IPS DF 19.7 (cell line): ENCODE measurements at places on chromosomes 11 and 22.

GRCh38 chr11:66561178-66561974 lies 7.0 kb downstream of the CTSF start:
- DNase-seq: no peak

DNA sequence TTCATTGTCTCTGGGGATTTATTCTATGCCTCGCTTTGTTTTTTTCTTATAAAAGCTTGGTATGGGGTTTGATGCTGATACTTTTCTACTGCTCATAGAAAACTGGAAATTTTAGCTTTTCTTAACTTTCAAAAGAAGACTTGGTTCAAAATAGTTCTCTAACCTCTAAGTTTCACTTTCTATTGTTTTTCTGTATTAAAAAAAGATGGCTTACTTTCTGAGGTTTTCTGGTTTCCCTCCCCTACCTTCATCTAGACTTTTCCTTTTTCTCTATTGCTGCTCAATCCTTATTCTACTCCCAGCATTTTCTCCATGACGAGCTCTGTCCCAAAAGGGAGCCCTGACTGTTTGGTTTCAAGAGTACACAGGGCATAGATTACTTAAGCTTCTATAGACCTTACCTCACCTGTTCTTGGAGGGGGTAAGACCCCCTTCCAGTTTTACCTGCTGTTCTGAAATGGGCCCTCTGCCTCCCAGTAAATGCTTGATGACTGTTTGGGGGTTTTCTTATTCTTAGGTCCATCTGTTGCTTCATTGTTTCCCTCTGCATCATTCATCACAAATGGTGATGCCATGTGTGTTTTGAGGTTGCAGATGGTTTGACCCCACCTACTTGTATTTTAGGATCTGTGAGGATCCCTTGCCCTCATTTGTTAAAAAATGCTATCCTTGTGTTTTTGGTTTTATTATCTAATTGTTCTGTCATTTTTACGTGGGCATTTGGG lies 29.5 kb downstream of the DNHD1 start:
- no peak for DNase-seq

DNA sequence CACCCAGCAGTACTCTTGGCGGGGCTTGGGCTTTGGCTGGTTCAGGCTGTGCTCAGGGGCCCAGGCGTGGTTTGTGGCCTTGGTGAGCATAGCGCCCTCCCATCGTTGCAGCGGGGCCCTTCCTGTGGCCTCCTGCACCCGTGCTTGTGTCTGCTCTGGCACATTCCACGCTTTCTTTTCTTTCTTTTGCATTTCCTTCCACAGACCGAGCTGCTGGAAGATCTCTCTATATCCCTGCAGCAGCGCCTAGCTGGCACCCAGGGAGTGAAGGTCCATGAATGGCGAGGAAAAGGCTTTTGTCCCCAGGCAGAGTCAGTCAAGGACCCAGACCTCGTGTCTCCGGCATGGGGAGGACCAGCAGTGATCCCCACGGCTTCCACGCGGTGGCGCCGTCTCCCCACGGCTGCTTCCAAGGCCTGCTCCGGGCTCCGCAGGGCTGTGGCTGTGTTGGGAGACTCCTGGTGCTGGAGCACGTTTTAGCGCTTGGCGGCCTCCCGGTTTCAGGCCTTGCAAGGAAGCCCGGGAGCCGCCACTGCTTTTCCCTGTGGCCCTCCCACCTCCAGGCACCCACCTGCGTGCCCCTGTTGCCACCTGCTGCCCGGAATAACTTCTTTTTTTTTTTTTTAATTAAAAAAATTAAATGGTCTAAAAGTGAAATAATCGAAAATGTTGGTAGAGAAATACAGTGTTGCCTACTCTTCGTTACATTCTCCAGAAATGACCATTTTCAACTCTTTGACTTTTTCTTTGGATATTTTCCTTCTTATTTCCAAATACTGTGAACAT lies 28.5 kb downstream of the GLB1L2 start:
- DNase-seq: peak; percentile 74

- DNase-seq: no peak
Measured at GRCh38 chr11:30561691-30562415, 24.3 kb downstream of the MPPED2 start.

- no peak for DNase-seq
Measured at GRCh38 chr11:68028802-68029545, 1.5 kb upstream of the NDUFS8 start.

- DNase-seq: no peak
Measured at GRCh38 chr11:36722421-36722820, 124.4 kb upstream of the RAG2 start.

DNA sequence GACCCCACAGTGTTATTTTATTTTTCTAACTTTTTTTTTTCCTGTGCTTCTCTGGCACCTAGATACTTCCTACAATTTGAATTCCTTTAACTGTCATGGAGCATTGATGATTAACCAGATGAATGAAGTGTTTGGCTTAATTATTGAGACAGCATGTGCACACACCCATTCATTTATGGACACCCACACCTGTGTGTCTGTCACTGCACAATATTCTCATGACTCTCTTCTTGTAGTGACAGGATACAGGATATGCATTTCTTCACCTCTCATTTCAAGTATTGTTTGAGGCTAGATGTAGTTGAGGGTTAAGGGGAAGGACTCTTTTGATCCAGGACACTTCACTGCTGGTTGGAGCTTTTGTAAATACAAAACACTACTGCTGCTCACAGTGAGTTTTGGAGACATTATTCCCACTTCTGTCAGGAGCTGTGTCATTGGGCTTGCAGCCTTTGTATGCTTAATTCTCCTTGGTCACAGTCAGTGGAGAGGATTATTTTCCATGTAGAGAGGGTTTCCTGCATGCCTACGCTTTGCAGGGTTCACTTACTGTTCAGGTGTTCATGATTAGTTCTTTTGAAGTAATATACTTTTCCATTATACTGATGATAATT lies 33.5 kb downstream of the SPECC1L start:
- DNase-seq: no peak

DNA sequence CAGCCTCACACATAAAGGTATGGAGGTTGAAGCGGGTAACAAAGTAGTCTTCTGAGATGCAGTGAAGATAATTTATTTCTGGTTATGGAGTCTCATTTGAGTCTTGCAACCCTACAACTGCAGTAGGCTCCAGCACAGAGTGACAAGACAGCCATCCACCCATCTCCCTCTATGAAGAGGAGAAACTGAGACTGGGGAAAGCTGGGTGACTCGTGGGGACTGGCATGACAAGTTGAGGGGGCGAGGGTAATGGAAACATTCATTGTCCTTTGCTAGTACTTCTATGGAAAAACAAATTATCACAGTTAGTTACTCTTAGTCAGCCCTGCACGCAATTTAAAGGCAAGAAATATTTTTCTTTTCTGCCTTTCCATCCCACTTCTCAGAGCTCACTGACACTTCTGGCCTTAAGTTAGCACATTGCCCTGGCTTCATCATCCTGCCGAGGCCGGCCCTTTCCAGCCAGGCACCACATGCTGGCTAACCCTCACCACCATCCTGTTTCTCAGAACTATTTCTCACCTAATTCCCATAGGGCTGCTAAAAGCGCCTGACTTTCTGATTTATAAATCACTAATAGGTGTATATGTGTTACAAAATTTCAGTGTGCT lies 361.1 kb downstream of the ETS1 start:
- DNase-seq: no peak

DNA sequence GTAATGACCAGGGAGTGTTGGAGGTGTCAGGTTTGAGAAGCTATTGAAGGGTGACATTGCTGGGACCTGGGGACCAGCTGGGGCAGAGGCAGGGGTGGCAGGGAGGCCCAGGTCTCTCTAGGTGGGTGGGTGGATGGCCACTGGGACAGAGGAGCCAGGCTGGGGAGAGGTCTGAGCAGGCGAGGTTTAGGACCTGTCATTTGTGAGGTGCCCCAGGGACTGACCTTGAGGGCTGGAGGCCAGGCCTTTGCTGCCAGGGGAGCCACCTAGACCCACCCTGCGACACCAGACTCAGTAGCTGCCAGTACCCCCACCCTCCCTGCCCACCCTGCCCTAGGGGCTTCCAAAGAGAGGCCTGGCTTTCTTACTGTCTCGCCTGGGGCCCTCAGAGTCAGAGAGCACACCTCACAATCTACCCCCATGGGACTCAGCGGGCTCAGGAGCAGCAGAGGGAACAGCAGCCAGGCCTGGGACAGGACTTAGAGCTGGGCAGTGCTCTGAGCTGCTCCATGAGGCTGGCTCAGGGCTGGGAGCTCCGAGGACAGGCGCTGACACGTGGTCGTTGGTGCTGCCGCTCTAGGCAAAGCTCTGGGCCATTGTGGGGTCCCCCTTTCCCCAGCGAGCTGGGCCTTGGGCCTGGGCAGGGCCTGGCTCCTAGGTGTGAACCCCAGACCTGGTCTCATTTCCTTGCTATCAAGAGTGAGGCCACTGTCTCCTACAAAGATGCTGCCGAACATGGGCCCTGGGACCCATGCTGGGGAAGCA lies 28.6 kb upstream of the PPARA start:
- no peak for DNase-seq

DNA sequence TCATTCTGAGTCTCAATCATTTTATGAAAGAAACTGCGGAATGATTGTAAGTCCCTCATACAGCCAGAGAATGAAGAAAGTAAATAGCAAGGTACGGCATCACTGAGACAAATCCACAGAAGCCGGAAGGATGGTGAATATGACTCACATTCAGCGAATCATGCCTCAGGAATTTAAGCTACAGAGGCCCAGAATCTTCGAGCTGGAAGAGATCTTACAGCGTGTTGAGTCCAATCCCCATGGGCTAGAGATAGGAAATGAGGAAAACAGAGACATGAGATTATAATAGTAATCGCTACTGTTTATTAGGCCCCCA lies 173.2 kb downstream of the KIF18A start:
- no peak for DNase-seq

- no peak for DNase-seq
Measured at GRCh38 chr11:88345408-88345807, 7.9 kb upstream of the CTSC start.

DNA sequence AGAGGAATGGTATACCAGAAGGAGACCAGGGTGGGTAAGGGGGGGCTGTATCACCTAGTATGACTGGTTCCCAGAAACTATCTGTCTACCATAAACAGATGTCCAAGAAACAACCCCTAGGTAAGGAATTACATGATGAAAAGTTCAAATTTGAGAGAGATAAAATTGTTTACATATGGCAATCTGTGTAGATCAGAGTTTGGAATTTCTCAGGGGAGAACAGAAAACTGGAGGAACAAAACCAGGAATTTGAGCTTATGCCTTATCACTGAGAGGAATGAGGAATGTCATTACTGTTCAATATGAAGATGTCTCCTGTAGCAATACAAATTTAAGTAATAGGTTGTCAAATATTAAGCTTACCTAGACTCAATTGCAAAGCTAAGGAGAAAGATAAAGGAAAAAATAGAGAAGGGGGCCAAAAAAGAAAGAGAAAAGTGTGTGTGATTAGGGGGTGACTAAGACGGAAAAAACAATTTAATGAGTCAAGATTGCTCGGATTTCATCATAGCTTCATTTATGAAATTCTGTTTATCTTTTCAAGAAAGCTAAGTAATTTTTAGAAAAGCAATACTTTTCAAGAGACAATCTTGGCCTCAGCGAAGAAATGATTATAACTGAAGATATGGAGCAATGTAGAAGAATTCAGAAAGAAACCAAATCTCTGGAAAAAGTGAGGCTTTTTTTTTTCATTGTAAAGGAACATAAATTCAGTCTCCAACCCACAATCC lies 117.8 kb downstream of the APOL5 start:
- no peak for DNase-seq

GRCh38 chr11:82494988-82495432 lies 238.7 kb downstream of the FAM181B start:
- peak; percentile 17 for DNase-seq

GRCh38 chr11:127248476-127248875 lies 247.9 kb upstream of the KIRREL3 start:
- DNase-seq: no peak

- no peak for DNase-seq
Measured at GRCh38 chr11:65102142-65103095, 6.4 kb downstream of the VPS51 start.

- no peak for DNase-seq
Measured at GRCh38 chr11:133898770-133899115, 53.4 kb upstream of the SPATA19 start.

DNA sequence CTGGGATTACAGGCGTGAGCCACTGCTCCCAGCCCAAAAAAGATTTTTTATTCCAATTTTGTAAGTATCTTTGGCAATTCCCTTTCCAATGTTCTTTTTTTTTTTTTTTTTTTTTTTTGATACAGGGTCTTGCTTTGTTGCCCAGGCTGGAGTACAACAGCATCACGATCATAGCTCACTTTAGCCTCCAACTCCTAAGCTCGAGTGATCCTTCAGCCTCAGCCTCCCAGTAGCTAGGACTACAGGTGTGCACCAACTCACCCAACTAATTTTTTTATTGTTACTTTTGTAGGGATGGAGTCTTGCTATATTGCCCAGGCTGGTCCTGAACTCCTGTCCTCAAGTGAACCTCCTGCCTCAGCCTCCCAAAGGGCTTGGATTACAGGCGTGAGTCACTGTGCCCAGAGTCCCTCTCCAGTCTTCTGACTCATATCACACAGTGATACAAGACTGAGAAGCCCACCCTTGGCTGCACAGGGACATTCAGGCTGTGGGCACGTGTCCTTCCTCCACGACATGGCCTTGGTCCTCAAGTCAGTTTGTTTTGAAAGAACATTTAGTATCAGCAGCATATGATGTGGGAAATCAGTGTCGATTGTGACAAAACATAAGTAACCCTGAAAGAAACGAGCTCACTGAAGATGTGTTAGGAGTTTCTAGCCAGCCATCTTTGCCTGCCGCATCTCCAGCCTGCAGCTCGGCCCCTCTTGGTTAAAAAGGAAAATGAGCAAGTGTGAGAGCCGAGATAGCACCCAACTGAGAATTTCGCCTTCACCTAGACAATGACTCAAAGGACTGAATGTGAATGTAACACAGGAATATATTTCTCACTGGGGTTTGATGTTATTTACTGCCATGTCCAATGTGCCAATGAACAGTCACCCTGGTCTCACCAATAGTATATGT lies 175.5 kb downstream of the MN1 start:
- DNase-seq: no peak

DNA sequence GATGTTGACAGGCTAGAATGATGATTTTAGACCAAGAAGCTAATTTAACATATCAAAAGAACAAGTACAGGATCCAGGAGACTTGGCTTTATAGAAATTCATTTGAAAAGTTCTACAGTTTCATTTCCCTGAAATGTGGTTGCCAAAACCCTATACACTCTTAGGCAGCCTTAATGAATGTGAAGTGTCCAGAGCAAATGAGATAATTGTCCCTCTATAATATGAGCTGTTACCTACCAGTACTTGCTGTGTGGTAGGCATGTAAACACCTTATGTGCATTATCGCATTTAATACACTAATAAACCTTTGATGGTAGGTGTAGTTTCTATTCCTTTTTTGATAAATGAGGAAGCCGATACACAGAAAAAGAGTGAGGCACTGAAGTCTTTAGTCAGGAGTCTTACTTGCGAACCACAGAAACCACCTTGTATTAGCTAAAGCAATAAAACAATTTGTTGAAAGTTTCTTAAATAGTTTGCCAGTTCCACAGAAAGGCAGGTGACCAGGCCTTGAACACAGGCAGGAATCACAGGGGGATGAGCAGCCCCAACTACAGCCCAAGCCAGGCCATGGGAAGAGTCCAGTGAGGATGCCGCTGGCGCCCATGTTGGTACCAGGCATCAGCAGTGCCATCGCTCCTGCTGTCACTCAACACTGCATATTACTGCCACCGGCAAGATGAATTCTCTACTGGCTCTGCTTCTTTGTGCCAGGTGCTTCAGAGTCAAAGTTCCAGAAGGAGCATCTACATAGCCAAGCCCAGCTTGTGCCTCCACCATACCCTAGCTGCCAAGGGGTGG lies 81.7 kb downstream of the SWAP70 start:
- no peak for DNase-seq
